ENCODE measurements at places on chromosomes 4 and X. TPM values are rescaled to one million over a fixed set of nuclear protein-coding genes. Genes with fewer than 3 reads are reported as not detected.

The RAB41 gene
- total RNA-seq, result not detected

The NKX3-2 gene
- total RNA-seq, result 0.39 TPM

The SLC49A3 gene
- total RNA-seq, result 3.9 TPM

The STK32B gene
- 0.98 TPM for total RNA-seq

Data from placental epithelial cell (primary cell).